ENCODE measurements at places on chromosomes 12 and 14.

DNA sequence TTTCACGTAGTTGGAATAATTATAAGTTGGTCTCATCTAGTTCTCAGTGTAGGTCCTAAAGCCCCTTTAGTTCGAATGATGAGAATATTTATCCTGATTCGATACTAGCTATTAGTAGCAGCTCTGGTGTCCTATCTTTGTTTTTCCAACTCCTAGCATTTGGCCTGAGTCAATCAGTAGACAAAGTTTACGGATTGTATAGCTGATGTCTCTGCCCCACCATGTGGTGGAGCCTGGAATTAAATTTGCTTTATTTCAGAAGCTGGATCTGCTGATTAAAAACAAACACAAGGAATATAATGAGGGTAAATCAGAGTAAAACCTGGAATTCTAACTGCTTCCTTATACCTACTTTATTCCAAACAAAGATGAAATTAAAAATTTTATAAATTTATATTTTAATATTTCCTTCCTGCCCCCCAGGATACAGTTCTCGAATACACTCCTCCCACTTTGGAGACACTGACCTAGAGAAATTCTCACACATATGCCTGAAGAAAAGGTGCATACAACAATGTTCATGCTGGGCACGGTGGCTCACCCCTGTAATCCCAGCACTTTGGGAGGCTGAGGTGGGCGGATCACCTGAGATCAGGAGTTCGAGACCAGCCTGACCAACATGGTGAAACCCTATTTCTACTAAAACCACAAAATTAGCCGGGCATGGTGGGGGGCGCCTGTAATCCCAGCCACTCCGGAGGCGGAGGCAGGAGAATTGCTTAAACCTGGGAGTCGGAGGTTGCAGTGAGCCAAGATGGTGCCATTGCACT is 7.6 kb upstream of the BRMS1L start:
- DNase-seq, result no peak

GRCh38 chr14:20866963-20867362 is 24.2 kb upstream of the RNASE3 start:
- no peak for DNase-seq

DNA sequence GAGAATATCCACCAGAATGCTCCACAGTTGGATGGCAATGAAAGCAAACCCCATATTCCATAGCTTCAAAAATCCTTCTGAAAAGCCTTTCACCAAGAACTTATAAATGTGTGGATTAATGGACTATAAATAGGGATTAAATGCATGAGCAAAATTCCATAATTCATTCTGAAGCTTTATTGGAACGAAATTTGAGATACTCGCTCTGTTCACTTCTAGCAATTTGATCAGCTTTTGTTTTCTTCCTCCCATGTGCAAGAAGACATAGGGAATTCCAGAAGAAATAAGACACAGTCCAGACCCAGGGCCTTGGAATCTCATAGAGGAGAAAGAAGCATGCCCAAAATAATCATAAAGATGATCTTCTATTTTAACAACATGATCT is 285.9 kb upstream of the TMPO start:
- no peak for DNase-seq

DNA sequence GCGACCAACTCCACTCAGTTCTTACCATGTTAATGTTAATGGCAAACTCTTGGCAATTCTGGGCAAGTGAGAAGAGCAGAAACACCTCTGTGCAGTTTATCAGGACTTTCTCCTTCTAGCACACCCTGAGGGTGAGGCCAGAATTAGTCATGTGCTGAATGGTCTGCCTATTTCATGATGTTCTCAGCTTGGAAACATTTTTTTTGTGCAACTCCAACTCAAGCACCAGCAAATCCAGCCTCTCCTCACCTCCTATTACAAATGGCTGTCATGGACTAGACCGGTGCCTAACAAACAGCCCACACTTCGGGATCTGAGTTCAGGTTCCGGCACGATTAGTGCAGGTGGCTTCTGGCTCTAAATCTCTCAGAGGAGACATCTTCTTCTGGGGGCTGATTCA is 246.0 kb downstream of the ZFP36L1 start:
- DNase-seq, result peak; percentile 54

GRCh38 chr14:77043984-77044485 is 15.5 kb upstream of the IRF2BPL start:
- DNase-seq, result no peak

- DNase-seq, result no peak
These were observed 31.0 kb downstream of the RTL1 start for GRCh38 chr14:100872259-100873095.

DNA sequence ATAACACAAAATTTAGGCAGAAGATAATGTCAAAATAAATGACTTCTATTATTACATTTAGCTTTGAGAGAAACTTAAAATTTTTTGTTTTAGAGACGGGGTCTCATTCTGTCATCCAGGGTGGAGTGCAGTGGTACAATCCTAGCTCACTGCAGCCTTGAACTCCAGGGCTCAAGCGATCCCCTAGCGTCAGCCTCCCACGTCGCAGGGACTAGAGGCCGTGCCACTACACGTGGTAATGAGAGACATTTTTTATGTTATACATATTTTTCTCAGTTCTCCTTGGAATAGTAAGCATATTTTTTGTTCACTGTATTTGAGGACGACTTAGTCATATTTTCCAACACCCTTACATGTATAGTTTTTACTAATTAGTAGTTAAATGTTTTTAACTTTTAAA is 21.5 kb upstream of the NUDT4 start:
- DNase-seq, result no peak

GRCh38 chr12:104695453-104696148 is 238.9 kb downstream of the CHST11 start:
- peak; percentile 49 for DNase-seq

- DNase-seq, result no peak
These were observed 11.5 kb downstream of the C1S start for GRCh38 chr12:7072035-7072434.

DNA sequence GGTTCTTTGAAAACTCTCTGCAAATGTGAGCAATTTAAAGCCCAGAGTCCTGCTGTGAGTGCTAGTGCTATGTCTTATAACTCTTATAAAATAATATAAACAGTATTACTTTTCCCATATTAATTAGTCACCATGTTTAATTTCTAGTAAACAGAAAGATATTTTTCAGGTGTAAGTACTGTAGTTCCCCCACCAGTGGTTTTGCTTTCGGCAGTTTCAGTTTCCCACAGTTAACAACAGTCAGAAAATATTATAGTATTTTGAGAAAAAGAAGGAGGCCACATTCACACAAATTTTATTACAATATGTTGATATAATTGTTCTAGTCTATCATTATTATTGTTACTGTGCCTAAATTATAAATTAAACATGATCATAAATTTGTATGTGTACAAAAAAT is 800.5 kb downstream of the LRFN5 start:
- no peak for DNase-seq

GRCh38 chr12:70598467-70599193 is 38.6 kb downstream of the PTPRB start:
- DNase-seq, result no peak

GRCh38 chr12:6962285-6963015 is 8.0 kb downstream of the PHB2 start:
- no peak for DNase-seq

DNA sequence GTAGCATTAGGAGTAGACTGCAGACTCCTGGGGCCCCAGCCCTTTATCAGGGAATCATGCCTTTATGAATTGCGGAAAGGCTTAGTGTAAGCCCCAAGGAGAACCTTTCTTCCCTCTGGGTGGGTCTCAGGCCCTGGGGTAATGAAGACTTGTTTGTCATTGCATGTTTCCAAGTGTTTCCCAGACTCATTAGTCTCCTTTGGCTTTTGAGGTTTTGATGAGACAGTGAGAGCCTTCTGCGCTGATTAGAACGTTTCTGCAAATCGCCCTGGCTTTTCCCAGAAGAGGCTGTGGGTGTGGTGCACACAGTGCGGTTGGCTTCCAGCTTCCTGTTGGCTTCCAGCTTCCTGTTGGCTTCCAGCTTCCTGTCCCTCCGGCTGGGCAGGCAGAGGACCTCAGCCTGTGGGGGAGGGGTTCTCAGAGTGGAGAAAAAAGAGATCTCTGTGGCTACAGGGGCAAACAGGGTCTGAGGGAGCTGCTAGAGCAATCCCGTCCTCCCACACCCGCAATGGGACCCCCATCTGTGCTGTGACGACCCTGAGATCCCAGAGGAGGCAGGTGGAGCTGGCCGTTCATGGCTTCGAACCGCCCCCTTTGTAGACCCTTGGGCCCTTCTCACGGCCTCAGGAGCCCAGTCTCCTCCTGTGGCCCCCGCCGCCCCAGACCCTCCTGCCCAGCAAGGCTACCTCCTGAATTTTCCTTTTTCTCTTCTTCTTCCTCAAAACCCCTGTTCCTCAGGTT is 42.1 kb downstream of the GPR68 start:
- DNase-seq, result no peak

DNA sequence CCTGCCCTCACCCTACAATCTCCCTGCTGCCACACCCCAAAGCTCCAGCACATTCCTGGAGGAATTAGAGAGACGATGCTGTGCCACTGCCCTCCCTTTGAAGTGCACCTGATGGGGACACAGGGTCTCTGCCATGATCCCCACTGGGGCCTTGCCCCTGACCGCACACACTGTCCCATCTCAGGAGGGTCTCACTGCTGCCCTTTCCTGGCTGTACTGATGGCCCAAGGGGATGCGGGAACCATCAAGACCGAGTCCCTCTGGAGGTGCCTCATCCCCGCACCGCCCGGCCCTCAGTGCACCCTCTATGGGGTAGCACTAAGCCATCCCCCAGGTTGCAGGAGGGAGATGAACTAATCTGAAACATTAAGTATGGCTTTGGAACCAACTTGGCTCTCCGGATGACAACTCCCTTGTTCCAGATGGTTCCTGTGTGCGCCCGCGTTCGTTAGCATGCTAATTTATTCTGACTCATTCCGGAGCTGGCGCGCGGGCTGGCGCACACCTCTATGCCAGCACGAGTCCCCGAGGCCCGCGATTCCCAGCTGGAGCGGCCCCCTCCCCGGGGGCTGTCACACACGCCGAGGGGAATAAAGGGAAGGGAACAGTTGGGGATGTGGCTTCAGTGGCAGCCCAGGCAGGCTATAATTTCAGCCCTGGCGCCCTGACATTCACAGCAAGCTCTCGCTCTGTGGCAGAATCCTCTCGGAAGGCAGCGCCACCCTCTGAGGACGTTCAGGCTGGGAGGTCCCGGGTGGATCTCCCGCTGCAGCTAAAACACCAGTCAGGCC is 34.2 kb upstream of the C14orf180 start:
- DNase-seq, result no peak

DNA sequence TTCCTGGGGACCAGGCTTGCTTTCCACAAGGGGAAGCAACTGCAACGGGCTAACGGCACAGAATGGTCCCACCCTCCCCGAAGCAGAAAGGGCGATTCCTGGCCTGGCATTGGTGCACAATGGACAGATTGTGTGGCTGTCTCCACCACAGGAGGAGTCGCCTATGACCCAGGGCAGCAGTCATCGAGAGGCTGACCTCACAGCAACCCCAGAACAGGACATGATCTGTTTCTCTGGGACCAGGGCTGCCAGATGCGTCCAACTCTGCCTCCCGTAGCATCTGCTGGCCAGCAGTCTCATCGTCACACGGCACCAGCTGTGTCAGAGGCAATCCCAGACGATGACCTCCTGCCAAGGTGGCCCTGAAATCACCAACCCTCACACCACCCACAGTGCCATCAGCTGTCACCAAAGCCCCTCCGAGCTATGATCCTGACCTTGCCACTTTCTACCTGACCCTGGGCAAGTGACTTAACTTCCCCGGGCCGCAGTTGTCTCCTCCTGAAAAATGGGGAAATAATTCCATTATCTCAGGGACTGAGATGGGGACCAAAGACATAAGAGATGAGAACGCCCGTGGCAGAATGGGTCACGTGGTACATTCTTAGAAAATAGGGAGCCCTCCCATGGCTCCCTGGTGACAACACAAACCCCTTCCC is 86.7 kb downstream of the CHGA start:
- DNase-seq, result no peak

DNA sequence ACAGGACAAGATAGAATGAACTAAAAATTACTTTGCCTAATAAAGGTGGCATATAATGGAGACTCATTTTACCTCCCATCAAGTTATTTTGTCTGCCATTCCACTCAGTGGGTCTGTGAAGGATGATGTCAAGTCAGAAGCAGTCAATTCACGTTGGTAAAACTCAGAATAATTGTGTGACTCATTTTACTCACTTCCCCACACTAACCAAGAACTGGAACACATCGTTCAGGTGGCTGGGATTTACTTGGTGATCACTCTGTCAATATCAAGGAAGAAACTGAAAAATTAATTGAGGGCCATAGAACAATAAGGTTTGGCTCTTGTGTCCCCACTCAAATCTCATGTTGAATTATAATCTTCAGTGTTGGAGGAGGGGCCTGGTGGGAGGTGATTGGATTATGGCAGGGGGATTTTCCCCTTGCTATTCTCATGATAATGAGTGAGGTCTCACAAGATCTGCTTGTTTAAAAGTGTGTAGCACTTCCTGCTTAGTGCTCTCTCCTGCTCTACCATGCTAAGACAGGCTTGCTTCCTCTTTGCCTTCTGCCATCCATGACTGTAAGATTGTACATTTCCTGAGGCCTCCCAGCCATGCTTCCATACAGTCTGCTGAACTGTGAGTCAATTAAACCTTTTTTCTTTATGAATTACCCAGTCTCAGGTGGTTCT is 35.7 kb upstream of the GTF2A1 start:
- no peak for DNase-seq

- no peak for DNase-seq
These were observed 85.6 kb downstream of the DICER1 start for GRCh38 chr14:95071649-95072280.

DNA sequence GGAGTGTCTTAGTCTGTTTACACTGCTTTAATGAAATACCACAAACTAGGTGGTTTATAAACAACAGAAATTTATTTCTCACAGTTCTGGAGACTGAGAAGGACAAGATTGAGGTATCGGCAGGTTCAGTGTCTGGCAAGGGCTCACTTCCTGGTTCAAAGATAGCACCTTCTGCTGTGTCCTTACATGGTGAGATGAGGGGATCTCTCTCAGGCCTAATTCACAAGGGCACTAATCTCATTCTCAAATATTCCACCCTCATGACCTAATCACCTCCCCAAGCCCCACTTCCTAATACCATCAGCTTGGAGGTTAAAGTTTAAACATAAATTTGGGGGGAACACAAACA is 35.0 kb upstream of the PLEK2 start:
- no peak for DNase-seq

DNA sequence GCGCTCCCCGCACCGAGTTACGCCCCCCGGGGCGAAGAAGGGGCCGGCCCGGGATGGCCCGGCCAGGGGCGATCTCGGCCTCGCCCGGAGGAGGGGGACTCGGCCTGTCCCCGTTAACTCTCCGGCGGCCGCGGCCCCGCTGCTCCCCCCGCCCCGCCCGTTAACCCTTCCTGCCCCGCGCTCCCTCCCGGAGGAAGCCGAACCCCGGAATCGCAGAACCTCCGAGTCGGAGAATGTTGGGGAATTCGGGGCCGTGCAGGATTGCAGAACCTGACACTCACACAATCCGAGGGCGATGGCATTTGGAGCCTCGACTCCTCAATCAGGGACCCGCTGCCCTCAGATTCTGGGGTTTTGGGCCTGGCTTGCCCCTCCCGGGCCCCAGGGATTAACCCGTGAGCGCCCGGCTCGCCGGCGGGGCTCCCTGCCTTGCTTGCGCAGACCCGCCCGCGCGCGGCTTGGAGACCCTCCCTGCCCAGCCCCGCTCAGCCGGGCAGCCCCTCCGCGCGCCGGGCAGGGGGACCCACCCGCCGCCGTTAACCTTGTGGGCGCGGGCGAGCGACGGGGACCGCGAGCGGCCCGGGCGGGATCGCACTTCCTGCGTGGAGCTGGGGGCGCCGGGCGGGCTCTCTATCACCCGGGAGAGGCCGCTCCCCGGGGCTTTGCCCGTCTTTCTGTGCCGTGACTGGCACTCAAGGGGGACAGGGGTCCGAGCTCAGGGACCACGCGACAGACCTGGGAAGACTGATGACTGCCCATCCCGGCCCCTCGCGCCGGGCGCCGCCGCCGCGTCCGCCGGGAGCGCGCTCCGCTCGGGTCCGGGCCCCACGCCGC is 18.8 kb downstream of the BEGAIN start:
- no peak for DNase-seq

Data from fibroblast of skin of left biceps (primary cell).